IMR-90 (cell line): ENCODE measurements at places on chromosomes 1 and 21. TPM values are rescaled to one million over a fixed set of nuclear protein-coding genes. Genes with fewer than 3 reads are reported as not detected.

The EDARADD gene
- not detected in 2 replicates for total RNA-seq

The GPR25 gene
- not detected in 2 replicates for total RNA-seq

The CLCA1 gene
- not detected in 2 replicates for total RNA-seq

The HSD3B1 gene
- total RNA-seq, result not detected in 2 replicates

The EPHA10 gene
- total RNA-seq, result not detected in 2 replicates

The ATP1A4 gene
- total RNA-seq, result not detected in 2 replicates

GRCh38 chr1:7491818-7492173 lies 279.3 kb upstream of the VAMP3 start:
- no peak for DNase-seq

DNA sequence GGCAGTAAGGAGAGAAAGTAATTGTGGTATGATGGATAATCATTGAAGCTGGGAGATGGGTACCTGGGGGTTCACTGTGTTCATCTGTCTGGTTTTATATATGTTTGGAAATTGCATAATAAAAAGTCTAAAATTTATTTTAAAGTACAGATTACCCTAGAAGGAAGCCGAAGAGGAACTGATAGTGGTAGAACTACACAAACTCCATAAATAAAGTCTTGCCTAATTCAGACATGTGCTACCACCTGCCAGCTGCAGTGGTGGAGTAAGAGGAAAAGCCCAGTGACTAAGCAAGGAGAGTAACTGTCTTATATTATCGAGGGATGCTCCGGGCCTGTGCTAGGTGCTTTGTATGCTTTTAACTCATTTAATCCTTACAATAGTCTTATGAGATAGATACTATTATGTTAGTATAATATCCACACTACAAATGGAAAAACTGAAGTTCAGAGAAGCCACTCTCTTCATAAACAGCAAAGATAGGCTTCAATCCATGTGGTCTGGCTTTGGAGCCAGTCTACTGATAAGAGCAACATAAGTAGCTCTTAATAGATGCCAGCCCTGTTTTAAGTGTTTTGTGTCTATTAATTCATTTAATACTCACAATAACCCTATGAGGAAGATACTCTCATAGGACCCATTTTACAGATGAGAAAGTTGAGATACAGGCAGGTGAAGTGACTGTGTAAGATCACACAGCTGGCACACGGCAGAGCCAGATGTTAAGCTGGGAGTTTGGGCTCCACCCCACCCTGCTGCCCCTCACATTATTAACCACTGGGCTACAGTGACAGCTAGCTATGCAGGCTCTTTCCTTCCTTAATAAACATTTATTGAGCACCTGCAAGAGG lies 56.8 kb upstream of the HNRNPU start:
- peak; percentile 30 for DNase-seq

DNA sequence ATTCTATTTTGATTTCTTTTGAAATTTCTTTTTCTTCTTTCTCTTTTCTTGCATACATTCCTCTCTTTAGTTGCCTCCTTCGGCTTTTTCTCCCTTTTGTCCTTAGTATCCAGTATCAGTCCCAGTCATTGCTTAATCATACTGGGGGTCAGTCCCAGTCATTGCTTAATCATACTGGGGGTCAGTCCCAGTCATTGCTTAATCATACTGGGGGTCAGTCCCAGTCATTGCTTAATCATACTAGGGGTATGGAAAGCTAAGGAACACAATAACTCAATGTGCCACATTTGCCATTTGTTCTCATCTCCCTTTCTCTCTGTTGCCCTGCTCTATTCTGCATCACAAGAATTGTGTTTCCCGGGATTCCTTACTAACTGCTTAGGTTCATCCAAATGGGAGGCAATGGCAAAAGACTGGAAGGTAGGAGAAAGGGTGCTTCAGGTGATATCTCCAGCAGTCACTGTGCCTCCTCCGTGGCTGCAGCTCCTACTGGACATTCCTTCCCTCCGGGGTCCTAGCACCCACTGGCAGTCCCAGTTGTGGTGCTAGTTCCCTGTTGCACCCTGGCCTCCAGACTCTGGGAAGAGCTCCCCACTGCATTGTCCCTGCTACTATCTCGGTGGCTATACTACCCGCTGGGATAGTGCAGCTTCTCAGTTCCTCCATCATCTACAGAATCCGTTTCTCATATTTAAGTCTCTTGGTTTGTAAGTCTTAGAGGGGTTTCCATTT lies 32.6 kb upstream of the LAMC1 start:
- DNase-seq, result peak; percentile 78

DNA sequence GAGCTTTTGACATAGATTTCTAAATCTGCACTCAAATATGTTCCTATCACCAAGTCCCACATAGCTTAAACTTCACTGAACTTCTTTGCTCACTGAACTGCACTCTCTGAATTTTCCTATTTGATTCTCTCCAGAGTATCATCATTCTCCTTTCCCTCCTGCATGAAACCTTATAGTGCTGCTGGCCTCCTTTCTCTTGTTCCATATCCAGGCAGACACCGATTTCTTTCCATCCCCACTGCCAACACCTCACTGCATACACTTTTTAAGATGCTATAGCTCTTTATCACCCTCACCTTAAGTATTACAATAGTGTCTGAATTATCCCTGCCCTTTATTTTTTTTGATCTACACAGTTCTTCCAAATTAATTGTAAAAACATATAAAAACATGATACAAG lies 3.1 kb upstream of the TRIM45 start:
- DNase-seq, result no peak

GRCh38 chr1:241767737-241768136 lies 80.3 kb upstream of the EXO1 start:
- DNase-seq, result no peak

GRCh38 chr21:28152732-28153131 lies 839.9 kb downstream of the LTN1 start:
- DNase-seq, result peak; percentile 12

DNA sequence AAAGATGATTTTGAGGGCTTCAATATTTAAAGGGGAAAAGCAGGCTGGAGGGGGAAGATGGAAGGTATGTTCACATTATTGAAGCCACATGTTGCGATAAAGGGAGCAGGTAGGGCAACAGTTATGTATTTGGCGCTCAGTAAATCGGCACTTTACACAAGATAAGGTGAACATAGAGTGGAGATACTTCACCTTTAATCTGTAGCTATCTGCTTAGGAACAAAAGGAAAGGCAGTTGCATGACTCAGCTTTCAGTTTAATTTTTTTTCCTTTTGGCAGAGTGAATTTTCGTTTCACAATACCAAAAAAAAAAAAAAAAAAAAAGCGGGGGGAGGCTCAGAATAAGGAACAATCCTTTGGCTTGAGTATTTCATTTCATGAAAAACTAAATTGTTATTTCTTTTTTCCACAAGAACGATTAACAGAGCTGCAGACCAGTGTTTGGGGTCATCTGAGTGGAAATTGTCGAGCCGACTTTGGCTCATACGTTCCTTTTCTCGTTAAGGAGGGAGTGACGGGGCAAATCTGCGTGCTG lies 1.1 kb upstream of the COQ8A start:
- peak; percentile 55 for DNase-seq

GRCh38 chr1:65971547-65971946 lies 178.9 kb downstream of the PDE4B start:
- DNase-seq, result peak; percentile 39

DNA sequence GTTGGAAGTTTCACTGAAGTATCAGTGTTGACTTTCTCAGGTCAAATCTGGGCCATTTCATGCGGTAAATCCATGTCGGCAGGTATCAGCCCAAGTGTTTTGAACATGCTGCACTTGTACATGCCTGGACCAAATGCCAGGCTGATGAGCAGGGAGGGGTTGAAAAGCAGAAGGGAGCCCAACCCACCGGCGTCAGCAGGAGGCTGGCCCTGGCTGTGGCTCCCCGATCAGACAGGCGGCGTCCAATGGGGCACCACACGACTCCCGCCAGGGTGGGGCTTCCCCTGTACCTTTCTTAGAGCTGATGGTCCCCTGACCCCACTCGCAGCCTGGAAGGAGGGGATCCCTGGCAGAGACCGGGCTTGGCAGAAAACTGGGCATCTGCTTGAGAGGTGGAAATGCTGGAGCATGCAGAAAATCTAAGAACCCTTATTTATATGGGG lies 540.0 kb downstream of the KIF26B start:
- DNase-seq, result no peak

GRCh38 chr1:166069390-166069789 lies 97.4 kb downstream of the FAM78B start:
- DNase-seq, result no peak

DNA sequence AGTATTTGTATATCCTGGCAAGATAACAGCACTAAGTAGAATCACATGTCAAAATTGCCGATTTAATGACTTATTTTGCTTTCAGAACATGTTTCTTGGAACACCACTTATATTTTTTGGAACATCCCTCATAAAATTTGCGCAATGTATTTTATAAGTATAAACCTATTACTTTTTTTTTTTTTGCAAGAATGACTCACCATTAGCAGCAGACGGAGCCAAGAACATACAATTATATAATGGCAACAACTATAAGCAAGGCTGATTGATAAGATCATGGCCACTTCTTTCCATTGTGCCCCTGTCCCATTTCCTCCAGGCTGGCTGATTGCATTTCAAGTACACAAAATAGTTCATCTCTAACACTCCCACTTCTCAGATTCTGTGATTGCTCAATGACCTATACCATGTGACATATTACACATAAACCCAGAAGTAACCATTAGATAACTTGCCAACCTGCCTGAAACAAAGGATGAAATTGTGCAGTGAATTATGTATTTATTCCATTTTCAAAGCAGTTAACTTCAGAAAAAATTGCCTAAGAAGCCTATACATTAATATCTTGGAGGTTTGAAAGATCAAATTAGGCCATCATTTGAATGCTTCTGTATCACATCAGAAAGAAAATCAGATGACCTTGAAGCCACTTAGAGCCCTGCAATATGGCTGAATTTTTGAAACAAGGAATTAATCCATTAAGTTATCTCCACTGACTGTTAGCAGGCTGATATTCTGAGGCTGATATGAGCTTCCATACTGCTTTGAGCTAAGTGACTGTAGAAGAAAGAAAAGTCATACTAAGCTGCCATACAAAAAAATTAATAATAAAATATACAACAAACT lies 77.8 kb upstream of the PRMT6 start:
- peak; percentile 9 for DNase-seq

- DNase-seq, result peak; percentile 75
Observed at GRCh38 chr1:198088360-198089071, 68.3 kb upstream of the NEK7 start.
